ENCODE measurements at places on chromosomes 11 and 22.

DNA sequence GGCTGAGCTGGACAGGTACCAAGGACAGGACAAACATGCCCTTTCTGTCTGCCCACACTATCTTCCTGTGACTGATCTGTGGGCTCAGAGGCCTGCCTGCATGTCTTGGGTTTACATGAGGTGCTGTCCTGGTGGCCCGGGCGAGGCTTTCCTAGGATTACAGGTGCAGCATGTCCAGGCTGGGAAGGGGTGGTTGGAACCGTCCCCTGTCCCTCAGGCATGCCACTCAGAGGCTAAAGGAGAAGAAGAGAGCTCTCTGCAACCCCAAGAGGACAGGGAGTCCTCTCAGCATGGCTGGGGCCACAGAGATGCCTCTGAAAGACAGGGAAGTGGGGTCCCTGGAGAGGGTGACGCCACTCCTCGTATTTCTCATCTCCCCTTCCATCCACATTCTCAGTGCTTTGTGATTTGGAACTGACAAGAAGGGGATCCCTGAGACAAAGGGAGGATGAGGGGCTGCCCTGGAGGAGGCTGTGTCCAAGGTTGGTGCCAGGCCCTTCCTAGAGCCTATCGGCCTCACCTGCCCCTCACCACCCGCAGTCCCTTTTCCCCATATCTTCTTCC is 64.6 kb upstream of the LMO1 start:
- H3K27me3 ChIP-seq: no peaks in the 10 kb centered on the region
- H3K4me3 ChIP-seq: no peak overlapping the region
- DNase-seq: peak; percentile 7
- H3K4me1 ChIP-seq: peaks cover 42% of the 10 kb centered on the region
- no peaks in the 10 kb centered on the region for H3K36me3 ChIP-seq
- peak overlapping the region; percentile 76 for H3K27ac ChIP-seq

DNA sequence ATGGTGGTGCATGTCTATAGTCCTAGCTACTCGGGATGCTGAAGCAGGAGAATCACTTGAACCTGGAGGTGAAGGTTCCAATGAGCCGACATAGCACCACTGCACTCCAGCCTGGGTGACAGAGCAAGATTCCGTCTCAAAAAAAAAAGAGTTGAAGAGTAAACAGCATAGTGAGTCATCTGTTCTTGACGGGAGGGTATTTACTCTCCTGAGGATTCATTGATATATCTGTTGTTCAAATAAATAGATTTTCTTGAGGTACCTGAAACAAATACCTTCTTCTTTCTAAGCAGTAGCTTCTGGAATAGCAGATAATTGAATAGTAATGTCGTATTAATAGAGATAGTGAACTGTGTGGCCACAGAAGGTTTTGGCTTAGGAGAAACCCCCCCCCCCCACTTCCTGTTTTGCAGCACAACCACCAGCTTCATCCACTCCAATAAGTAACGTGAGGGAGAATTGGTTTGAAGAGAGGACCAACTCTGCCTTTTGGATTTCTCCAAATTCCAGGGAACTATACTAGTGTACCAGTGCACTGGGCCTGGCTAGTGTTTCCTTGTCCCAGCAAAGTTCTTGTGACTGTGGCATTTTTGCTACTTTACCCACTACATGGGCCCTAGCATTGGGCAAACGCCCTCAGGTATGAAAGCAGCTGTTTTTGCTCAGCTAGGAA is 90.0 kb downstream of the PRMT3 start:
- no peaks in the 10 kb centered on the region for H3K36me3 ChIP-seq
- no peak overlapping the region for H3K27ac ChIP-seq
- H3K27me3 ChIP-seq: no peaks in the 10 kb centered on the region

DNA sequence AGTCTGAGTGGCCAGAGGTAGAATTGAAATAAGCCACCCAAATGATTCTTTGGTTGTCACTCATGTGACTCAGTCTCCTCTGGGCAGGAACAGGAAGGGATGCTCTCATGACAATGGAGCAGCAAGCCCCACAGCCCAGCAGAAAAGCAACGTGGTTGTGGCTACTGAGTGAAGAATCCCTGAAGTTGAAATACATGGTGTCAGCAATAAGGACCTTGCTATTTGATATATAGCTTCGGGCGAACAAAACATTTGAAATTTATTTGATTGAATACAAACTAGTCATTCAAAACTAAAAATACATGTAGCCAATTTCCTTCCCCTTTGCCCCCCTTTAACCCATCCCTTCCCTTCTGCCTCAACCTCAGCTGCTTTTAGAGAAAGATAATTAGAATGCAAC is 14.5 kb upstream of the DTX4 start:
- H3K27ac ChIP-seq: no peak overlapping the region
- no peak for DNase-seq
- peaks cover 14% of the 10 kb centered on the region for H3K36me3 ChIP-seq
- no peaks in the 10 kb centered on the region for H3K27me3 ChIP-seq
- H3K4me3 ChIP-seq: no peak overlapping the region
- H3K4me1 ChIP-seq: peaks cover 24% of the 10 kb centered on the region

DNA sequence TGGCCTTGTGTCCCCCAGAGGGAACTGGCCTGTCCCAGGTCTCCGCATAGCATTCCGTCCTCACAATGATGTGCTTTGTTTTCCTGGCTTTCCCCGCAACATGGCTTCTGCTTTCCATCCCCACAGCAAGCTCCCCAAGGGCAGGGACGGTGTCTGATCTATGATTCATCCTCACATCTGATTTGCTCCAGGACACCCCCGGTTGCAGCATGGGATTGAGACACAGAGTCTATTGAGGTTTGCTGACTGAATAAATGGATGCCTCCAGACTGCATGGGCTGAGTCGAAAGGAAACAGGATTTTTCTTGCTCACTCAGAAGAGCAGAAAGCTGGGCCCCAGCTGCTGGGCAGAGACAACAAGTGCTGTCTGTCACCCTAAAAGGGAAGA is 40.2 kb downstream of the LMO1 start:
- H3K27ac ChIP-seq: no peak overlapping the region
- H3K4me1 ChIP-seq: peaks cover 4% of the 10 kb centered on the region
- no peak for DNase-seq
- no peaks in the 10 kb centered on the region for H3K36me3 ChIP-seq

GRCh38 chr11:68929706-68930570 is 26.2 kb downstream of the IGHMBP2 start:
- peaks cover 79% of the 10 kb centered on the region for H3K36me3 ChIP-seq
- H3K4me1 ChIP-seq: peaks cover 31% of the 10 kb centered on the region
- peak overlapping the region; percentile 78 for H3K27ac ChIP-seq
- H3K4me3 ChIP-seq: no peak overlapping the region
- no peak for DNase-seq

- H3K4me1 ChIP-seq: no peaks in the 10 kb centered on the region
- no peak for DNase-seq
- H3K4me3 ChIP-seq: no peak overlapping the region
Observed at GRCh38 chr11:28631148-28631547, 523.0 kb downstream of the METTL15 start.

DNA sequence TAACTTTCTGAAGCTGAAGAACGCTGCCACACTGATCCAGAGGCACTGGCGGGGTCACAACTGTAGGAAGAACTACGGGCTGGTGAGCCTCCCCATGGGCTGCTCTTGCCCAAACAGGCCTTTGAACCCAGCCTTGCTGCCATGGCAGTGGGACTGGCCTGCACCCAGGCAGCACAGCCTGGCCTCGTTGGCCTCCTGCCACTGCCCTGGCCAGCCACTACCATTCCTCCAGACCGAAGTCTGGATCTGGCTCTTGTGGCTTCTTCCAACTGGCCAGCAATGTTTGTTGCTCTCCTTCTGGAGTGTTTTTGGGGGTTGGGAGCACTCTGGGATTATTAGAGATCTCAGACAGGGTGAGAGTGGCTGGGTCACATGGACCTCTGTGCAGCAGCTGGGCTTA is 51.0 kb downstream of the MYO7A start:
- no peak overlapping the region for H3K27ac ChIP-seq
- H3K4me3 ChIP-seq: no peak overlapping the region

All from CD14-positive monocyte (primary cell).